ENCODE measurements at places on chromosomes 7 and 10.
A peak's percentile ranks its signal among the peaks of the same experiment; 100 is the strongest.

- DNase-seq = no peak
These were observed 58.4 kb downstream of the PTPRZ1 start for GRCh38 chr7:121931149-121931902.

- DNase-seq = no peak
These were observed 258.2 kb downstream of the SDK1 start for GRCh38 chr7:3559278-3559677.

DNA sequence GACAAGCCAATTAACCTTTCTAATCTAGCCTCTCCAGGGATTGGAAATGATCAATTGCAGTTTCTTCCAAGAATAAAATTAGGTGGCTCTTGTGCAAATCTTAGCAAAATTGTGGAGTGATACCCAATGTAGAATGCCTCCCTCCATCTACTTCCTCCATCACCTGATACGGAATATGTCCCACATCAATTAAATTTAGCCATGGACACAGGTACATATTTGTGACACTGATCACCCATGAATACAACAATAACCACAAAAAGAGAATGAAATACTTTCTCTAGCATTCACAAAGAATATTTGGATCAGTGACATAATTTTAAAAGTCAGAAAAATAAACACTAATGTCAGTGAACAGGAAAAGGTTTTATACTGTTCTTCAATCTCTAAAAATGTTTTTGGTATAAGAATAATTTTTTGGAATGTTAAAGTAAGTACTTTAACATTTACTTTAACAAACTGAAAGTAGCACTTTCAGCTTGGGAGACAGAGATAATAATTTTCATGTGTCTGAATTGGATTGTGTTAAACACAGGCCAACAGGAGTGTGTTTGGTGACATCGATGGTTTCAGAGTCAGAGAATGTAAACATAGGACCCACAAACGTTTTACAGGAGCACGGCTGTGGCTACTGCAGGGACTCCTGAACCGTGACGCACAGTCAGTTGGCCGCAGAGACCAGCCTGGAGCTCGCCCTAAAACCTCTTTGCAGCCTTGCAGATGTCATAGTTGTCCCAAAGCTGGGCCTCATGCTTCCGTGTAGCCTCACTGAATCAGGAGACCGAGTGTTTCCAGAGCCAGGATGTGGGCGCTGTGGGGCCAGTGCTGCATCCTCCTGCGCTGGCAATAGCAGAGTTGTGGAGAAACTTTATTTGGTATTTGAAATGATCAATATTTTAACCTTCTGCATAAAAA lies 7.2 kb downstream of the RBM20 start:
- no peak for DNase-seq

DNA sequence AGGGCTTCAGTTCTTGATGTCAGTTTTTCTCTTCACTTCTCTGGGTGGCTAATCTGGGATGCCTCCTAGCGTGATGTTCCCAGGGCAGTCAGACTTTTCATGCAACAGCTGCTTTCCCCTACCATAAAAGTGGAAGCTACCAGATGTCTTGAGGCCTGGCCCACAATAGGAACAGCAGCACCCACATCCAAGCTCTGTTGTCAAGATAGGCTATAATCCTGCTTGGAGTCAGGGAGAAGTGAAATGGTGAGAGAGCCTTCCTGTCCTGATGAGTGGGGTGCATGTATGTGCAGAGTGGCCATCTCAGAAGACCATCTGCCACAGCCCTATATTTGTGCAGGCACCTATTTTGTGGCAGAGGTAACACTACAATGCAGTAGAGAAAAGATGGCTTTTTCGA lies 108.0 kb downstream of the HTR5A start:
- no peak for DNase-seq

DNA sequence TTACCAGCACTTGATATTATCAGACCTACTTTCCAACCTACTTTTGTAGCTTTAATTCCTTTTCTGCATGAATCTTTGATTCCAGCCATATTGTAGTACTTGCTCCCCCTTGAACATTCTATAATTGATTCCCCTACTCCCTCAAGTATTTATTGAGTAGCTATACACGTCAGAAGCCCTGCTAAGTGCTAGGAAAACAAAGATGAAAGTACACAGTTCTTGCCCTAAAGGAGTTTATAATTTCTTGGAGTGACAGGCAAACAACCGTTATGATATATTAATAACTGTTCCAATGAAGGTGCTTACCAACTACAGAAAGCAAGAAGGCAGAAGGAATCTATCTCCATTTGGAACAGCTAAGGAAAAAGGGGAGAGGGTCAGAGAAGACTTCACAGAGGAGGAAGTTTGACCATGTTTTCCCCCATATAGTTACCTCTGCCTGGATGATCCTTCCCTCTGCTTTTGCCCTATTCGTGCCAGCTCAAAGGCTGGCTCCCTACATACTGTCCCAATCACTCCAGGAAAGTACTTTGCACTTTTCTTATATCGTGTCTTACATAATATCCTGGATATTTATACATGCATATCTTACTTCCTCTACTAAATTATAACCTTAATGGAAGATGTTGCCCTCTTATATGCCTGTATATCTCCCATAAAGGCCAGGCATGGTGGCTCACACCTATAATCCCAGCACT lies 54.7 kb downstream of the SCD start:
- DNase-seq = no peak

GRCh38 chr10:73459683-73460314 lies 26.4 kb upstream of the MSS51 start:
- DNase-seq = no peak

DNA sequence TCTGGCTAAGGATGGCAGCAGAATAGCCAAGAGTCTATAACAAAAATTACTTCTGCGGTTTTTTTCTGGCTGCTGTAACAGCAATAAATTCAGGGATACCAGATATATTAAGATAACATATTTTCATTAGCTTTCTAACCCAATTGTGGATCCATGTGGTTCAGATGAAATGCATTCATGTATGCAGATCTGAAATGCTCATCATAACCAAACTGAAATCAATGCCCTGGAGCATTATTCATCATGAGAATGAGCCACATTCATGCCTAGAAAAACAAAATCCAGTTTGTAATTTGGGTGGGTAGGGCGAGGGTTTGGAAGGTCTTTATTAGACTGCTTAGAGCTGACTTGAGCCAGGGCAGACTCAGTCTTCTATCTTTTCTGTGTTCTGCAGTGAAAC lies 69.8 kb upstream of the SEMA3A start:
- DNase-seq = no peak

GRCh38 chr10:52213321-52213752 lies 100.7 kb upstream of the DKK1 start:
- DNase-seq = no peak

GRCh38 chr7:48628793-48629349 lies 295.5 kb upstream of the CDC14C start:
- DNase-seq = no peak

- no peak for DNase-seq
These were observed 259.8 kb downstream of the KCNMA1 start for GRCh38 chr10:77377678-77378352.

- peak; percentile 5 for DNase-seq
These were observed 141.2 kb downstream of the MLLT10 start for GRCh38 chr10:21675157-21675796.

DNA sequence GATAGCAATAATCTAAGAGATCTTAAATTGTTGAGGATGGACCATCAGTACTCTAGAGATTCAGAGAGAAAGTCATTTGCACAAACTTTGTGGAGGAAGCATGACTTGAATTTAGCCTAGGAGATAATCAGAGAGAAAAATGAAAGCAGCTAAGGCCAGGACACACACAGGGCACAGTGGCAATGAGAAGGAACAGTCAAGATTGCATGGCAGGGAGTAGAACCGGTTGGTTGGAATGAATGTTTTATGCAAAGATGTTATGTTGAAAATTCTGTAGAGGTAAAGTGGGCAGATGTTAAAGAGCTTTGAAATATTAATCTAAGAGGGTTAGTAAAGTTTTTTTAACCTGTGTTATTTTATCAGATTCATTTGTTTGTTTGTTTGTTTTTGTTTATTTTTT lies 521.8 kb downstream of the GATA3 start:
- no peak for DNase-seq

DNA sequence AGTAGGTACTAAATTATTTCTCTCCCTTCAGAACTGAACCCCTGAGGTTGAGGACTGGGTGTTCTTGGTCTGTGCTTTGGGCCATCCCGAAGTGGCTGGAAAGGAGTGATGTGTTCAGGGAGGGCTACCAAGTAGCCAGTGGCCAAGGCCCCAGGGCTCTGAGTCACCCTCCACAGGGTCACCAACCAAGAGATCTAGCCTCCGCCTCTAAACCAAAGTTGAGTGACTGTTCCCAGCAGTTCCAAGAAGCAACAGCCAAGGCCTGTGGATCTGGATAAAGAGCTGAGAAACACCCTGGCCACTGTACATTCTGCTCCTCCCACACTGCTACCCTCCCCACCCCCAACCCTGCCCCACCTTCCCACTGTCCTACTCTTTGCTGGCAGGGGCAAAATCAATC lies 35.5 kb upstream of the KCNMA1 start:
- no peak for DNase-seq

GRCh38 chr10:51876503-51876902 lies 177.1 kb upstream of the CSTF2T start:
- DNase-seq = no peak

DNA sequence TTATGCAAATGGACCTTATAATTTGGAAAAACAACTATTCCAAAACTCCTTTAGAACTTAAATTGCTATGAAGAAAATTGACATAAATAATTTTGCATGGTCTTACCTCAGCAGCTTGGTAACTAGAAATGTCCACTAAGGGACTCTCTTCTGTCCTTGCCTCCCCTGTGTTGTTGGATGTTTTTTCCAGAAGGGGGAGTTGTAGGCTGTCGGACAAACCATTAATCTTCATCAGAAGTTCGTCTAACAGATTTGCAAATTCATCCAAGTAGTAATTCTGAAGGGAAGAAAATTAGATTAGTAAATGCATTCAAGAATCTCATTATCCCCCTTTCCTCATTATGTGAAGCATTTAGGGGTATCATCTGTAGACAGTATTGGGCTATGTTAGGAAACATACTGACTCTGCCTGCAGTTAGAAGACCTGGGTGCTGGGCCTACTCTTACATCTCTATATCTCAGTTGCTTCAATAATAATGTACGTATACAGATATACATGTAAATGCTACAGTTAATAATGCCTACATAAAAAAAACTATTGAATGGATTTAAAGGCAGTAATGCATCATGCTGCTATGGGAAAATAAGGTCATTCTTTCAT lies 155.6 kb downstream of the PKD1L1 start:
- DNase-seq = no peak

GRCh38 chr7:5429857-5430611 lies 6.4 kb upstream of the TNRC18 start:
- DNase-seq = no peak

DNA sequence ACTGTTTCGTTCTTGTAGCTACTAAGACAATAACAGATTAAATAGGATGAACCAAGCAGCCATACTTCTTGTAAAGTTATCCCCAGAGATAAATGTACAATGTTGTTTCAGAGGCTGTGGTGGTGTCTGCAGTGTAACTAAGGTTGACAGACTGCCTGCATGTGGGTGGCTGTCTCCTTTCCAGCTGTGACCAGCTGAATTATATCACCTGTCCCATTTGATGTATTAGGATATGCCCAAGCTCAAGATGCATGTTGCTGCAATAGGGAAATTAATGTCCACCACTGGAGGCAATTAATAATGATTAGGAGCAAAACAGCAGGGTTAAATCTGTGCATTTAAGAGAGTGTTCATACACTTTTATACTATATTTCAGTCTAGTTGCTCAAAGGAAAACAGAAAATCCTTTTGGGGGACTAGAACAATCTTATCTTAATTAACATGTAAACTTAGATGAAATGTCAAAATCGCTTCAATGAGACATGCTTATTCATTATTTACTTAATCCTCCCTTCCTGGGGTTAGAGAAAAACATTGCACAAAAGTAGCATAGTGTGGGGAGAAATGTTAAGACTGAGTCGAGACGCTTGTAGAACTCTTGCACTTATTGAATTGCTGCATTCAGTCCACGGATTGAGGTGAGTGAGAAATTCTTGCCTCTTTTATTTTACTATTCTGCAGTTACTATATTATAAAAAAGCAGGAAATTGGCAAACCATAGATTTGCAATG lies 269.0 kb downstream of the SNX10 start:
- DNase-seq = no peak

- DNase-seq = no peak
These were observed 13.7 kb downstream of the INPP5A start for GRCh38 chr10:132551093-132551807.

- no peak for DNase-seq
These were observed 571.0 kb downstream of the SH2D4B start for GRCh38 chr10:81108516-81109199.

DNA sequence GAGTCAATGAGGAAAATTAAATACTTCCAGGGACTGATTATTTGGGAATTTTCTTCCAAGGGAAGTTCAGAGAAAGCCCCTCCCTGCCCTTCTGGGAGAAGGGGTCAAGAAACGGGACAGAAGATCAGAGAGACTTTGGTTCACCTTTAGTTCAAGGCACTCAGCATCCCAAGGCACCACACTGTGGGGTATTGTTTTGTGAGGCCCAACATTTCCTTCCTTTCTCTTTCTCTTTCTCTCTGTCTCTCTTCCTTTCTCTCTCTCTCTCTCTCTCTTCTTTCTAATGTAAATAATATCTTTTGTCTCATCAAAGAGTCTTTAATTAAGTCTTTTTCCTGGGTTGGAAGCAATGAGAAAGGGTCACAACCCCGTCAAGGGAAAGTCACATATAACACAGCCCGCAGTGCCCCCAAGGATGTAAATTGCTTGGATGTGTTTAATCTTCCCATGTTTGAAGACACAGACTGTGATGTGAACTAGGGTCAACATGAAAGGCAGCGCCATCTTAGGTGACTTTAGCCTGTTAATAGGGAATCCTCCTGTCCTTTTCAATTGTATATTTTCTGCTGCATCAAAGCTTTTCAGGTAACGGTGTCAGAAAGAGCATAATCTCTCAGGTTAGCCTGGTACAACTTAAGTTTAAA lies 983.3 kb upstream of the C7orf33 start:
- no peak for DNase-seq

DNA sequence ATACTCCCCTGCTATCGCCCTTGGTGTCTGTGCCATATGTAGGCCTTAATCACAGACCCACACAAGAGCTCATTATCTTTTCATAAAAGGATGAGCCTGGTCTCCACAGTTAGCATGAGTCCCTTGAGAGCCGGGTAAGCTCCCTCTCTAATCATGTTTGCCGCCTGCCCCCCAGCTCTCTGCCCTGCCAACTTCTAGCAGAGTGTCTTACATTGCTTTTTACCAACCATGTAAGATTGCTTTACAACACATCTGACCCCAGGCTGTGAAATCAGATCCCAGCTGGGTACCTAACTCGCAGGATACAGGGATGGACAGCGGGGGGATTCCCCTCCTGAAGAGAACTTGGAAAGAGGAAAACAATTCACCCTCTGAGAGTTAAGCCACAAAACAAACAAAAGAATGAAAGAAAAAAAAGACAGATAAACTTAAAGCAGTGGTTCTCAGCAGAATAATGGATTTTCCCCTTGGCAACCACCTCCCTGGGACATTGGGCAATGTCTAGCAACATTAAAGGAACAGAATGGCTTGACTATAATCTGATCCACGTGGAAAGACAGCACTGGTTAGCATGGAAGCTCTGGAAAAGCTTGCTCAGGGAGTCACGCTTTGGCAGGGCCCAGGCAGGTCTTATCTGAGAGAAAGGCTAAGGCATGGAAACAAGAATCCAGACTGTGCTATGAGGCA lies 39.4 kb upstream of the ATOH7 start:
- no peak for DNase-seq

- DNase-seq = no peak
These were observed 119.2 kb upstream of the NPVF start for GRCh38 chr7:25347360-25348066.
